MM.1S (cell line): ENCODE measurements at places on chromosomes 12 and 14.
A peak's percentile ranks its signal among the peaks of the same experiment; 100 is the strongest.

DNA sequence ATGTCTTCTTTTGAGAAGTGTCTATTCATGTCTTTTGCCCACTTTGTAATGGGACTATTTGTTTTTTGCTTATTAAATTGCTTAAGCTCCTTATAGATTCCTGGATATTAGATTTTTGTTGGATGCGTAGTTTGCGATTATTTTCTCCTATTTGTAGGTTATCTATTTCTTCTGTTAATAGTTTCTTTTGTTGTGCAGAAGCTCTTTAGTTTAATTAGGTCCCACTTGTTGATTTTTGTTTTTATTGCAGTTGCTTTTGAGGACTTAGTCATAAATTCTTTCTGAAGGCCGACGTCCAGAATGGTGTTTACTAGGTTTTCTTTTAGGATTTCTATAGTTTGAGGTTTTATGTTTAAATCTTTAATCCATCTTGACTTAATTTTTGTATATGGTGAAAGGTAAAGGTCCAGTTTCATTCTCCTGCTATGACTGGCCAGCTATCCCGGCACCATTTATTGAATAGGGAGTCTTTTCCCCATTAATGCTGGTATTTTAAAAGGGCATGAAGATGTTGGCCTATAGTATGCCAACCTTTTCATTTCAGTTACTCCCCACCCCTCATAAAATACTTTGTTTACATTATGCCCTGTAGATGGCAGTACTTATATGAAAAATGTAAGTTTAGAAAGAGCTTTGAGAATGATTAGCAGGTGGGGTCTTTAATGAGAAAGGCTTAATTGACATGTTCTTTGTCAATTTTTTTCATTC, 62.9 kb upstream of the PSMA6 start:
- H3K4me3 ChIP-seq, result no peak overlapping the region
- H3K27me3 ChIP-seq, result no peaks in the 10 kb centered on the region
- no peak overlapping the region for H3K27ac ChIP-seq
- H3K36me3 ChIP-seq, result no peaks in the 10 kb centered on the region

DNA sequence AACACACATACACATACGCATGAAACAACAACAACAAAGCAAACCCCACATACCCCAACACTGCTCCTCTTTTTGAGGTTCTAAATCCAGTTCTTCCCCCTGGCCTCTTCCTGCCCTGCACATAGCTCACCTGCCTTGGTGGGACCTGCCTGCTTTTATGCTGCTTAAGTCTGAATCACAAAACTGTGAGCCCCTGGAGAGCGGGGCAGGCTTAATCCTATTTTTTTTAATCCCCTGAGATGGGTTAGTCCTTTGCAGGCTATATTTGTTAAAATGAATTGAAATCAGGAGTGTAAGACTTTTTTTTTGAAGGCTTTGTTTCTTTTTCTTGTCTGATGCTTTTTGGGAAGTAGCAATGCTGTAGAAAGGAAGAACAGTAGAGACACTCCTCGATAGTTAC, 84.6 kb upstream of the MAX start:
- H3K4me1 ChIP-seq, result no peaks in the 10 kb centered on the region
- no peak overlapping the region for H3K27ac ChIP-seq
- no peaks in the 10 kb centered on the region for H3K36me3 ChIP-seq
- DNase-seq, result no peak
- no peaks in the 10 kb centered on the region for H3K27me3 ChIP-seq
- H3K4me3 ChIP-seq, result no peak overlapping the region

- H3K36me3 ChIP-seq, result no peaks in the 10 kb centered on the region
- no peaks in the 10 kb centered on the region for H3K4me1 ChIP-seq
- H3K27me3 ChIP-seq, result no peaks in the 10 kb centered on the region
- no peak overlapping the region for H3K4me3 ChIP-seq
- no peak for DNase-seq
These were observed 159.7 kb downstream of the ANKS1B start for GRCh38 chr12:99824900-99825542.

GRCh38 chr12:102946042-102946441, 11.4 kb upstream of the ASCL1 start:
- no peak for DNase-seq
- H3K4me3 ChIP-seq, result no peak overlapping the region
- no peak overlapping the region for H3K27ac ChIP-seq
- H3K27me3 ChIP-seq, result no peaks in the 10 kb centered on the region
- no peaks in the 10 kb centered on the region for H3K36me3 ChIP-seq

GRCh38 chr14:68133856-68134255, 314.3 kb downstream of the RAD51B start:
- H3K27ac ChIP-seq, result no peak overlapping the region
- no peak for DNase-seq
- H3K27me3 ChIP-seq, result no peaks in the 10 kb centered on the region
- H3K4me1 ChIP-seq, result no peaks in the 10 kb centered on the region

DNA sequence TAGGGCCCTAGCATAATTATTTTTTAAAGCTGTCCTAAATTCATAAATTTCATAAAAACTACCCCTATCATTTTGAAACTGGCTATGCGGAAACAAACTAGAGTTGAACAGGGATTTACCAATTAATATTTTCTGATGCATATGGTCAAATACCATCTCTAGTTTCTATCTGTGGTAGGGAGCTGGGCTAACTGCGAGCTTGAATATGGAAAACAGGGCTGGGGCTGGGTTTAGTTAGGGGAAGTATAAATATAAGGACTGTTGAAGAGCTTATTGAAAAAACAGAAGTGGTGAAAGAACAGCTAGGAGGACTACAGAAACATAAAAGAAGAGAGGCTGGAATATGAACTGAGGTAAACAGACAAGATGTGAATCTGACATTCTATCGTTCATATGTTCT, 91.8 kb downstream of the SLC38A1 start:
- no peaks in the 10 kb centered on the region for H3K36me3 ChIP-seq
- peaks cover 7% of the 10 kb centered on the region; the same call in 1 of the 2 replicates for H3K4me1 ChIP-seq
- no peak overlapping the region for H3K27ac ChIP-seq
- H3K4me3 ChIP-seq, result no peak overlapping the region
- H3K27me3 ChIP-seq, result no peaks in the 10 kb centered on the region

DNA sequence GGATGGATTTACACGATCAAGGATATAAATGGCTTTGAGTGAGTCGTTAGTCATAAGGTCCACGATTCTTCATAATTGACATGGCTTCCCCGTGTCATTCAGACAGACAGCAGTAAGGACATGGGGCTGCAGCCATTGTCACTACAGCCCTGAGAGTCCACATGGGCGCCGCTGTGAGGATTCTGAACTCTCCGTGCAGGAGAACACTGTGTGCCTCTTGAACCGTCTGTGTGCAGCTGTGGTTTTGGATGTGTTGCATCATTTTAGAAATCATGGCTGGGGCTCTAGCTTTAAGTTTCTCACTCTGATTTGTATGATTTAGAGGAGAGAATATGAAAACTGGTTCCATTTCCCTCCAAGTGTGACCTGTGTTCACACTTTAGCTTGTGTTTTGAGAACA, 47.2 kb downstream of the NPAS3 start:
- H3K4me1 ChIP-seq, result no peaks in the 10 kb centered on the region
- no peak overlapping the region for H3K27ac ChIP-seq
- no peak overlapping the region for H3K4me3 ChIP-seq
- H3K36me3 ChIP-seq, result no peaks in the 10 kb centered on the region
- DNase-seq, result no peak
- H3K27me3 ChIP-seq, result no peaks in the 10 kb centered on the region

DNA sequence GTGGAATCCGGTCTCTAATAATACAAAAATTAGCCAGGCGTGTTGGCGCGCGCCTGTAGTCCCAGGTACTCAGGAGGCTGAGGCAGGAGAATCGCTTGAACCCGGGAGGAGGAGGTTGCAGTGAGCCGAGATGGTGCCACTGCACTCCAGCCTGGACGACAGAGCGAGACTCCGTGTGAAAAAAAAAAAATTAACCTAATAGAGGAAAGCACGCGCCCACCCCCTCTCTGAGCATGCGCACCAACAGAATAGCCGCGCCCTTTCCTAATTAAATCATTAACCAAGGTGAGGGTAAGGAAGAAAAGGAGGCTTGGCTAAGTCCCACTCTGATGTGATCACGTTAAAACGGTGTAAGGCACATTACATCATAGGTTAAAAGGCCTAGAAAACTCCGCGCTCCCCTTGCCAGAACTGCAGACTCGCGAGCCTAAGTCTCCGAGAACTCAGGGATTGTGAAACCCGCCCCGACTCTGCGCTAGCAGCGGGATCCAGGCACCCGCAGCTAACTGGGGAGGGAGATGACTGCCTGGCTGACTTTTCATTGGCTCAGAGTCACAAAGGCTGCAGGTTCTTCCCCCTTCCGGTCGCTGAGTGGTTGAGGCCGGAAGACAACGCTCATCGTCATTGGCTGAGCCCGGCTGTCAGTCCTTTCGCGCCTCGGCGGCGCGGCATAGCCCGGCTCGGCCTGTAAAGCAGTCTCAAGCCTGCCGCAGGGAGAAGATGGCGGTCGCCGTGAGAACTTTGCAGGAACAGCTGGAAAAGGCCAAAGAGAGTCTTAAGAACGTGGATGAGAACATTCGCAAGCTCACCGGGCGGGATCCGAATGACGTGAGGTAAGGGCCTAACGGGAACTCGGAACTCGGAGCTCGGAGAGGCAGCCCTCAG, at the start of gene PNN:
TSS of gene PNN (plus strand) at position 695 of the 885 bp plus-strand sequence. CDS start at position 721, 26 bp downstream.
- peaks cover 4% of the 10 kb centered on the region; the same call in 1 of the 2 replicates for H3K4me1 ChIP-seq
- H3K27ac ChIP-seq, result peak within 1 kb of the TSS; percentile 72; the same call in 1 of the 2 replicates
- peak within 1 kb of the TSS; percentile 84 for H3K4me3 ChIP-seq
- peak; percentile 96 for DNase-seq

GRCh38 chr14:26810631-26811030, 212.8 kb upstream of the NOVA1 start:
- no peaks in the 10 kb centered on the region for H3K36me3 ChIP-seq
- H3K4me3 ChIP-seq, result no peak overlapping the region

- H3K36me3 ChIP-seq, result no peaks in the 10 kb centered on the region
- no peaks in the 10 kb centered on the region for H3K4me1 ChIP-seq
- no peak for DNase-seq
- H3K4me3 ChIP-seq, result no peak overlapping the region
These were observed 223.7 kb downstream of the ZFP36L1 start for GRCh38 chr14:68568907-68569897.

DNA sequence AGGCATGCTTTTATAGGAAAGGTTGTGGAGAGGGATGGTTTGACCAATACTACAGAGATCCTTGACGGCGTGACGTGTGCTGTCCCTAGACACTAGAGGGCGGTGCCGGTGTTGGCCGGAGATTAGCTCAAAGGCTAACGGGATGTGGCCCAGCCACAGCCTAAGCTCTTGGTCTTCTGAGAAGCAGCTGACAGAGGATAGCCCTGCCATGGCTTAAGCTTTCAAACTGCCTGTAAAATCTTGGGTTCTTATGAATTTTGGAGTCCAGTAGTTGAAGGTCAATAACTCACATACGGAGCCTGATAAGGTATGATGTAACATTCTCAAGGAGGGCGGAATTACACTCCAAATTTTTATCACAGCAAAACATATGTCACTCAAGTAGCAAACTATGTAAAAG, 515.7 kb upstream of the ATXN7L3B start:
- no peaks in the 10 kb centered on the region for H3K36me3 ChIP-seq
- DNase-seq, result peak; percentile 65
- no peaks in the 10 kb centered on the region for H3K4me1 ChIP-seq
- no peaks in the 10 kb centered on the region for H3K27me3 ChIP-seq
- no peak overlapping the region for H3K4me3 ChIP-seq

GRCh38 chr14:66015071-66015780, 470.9 kb upstream of the CCDC196 start:
- H3K27ac ChIP-seq, result no peak overlapping the region
- H3K36me3 ChIP-seq, result no peaks in the 10 kb centered on the region
- H3K27me3 ChIP-seq, result no peaks in the 10 kb centered on the region
- no peaks in the 10 kb centered on the region for H3K4me1 ChIP-seq
- DNase-seq, result no peak
- no peak overlapping the region for H3K4me3 ChIP-seq
